ENCODE measurements at places on chromosomes 2 and 18. TPM values are rescaled to one million over a fixed set of nuclear protein-coding genes. Genes with fewer than 3 reads are reported as not detected.

- no peaks in the 10 kb centered on the region for H3K4me1 ChIP-seq
- no peak for DNase-seq
- no peak overlapping the region for H3K4me3 ChIP-seq
- H3K27me3 ChIP-seq = no peaks in the 10 kb centered on the region
- no peak overlapping the region for H3K27ac ChIP-seq
Observed at GRCh38 chr2:45352506-45352905, 258.6 kb downstream of the SRBD1 start.

- H3K36me3 ChIP-seq = peaks cover 19% of the 10 kb centered on the region
- no peak overlapping the region for H3K4me3 ChIP-seq
- H3K27me3 ChIP-seq = no peaks in the 10 kb centered on the region
- H3K4me1 ChIP-seq = no peaks in the 10 kb centered on the region
- no peak overlapping the region for H3K27ac ChIP-seq
Observed at GRCh38 chr2:179948058-179948457, 59.0 kb downstream of the CWC22 start.

- H3K27ac ChIP-seq = no peak overlapping the region
- H3K27me3 ChIP-seq = no peaks in the 10 kb centered on the region
- H3K4me1 ChIP-seq = no peaks in the 10 kb centered on the region
- no peak for DNase-seq
- no peak overlapping the region for H3K4me3 ChIP-seq
- H3K36me3 ChIP-seq = no peaks in the 10 kb centered on the region
Observed at GRCh38 chr2:154713675-154714074, 15.2 kb downstream of the KCNJ3 start.

DNA sequence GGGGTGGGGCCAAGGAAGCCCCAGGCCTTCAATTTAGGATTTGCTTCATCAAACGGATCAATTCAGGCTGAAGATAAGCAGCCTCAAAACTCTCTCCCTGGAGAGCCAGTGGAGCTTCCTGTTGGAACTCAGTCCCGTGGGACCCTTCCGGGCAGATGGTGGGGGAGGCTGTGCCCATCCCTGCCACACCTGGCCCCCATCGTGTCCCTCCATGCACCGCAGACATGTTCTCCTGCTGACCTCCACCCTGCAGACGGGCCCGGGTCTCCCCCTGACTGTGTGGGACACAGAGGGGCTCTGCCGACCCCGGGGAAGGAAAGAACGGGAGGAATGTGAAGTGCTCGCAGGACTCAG lies 144.2 kb downstream of the TPO start:
- no peaks in the 10 kb centered on the region for H3K36me3 ChIP-seq
- H3K27ac ChIP-seq = no peak overlapping the region
- H3K4me3 ChIP-seq = no peak overlapping the region
- H3K4me1 ChIP-seq = no peaks in the 10 kb centered on the region
- no peak for DNase-seq
- no peaks in the 10 kb centered on the region for H3K27me3 ChIP-seq

GKN1 gene
- not detected for polyA plus RNA-seq

DNA sequence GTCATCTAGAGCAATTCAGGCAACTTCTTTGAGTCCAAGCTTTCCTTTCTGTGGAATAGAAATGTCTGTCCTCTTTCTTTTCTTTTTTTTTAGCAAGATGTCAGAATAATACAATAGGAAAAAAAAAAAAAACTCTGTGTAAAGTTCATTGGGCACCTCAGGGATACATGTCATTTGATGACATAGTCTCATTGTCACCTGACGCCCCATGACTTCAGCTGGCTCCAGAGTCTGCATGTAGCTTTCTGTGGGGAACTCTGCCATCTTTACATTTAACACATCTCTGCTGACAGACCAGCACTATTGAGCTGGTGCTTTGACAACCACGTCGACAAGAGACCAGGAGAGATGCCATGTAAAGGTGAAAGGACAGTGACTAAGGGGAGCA lies 172.5 kb upstream of the KLF7 start:
- H3K27ac ChIP-seq = no peak overlapping the region
- DNase-seq = no peak
- no peak overlapping the region for H3K4me3 ChIP-seq
- no peaks in the 10 kb centered on the region for H3K36me3 ChIP-seq
- no peaks in the 10 kb centered on the region for H3K27me3 ChIP-seq

SERPINB11 gene
- not detected for polyA plus RNA-seq
